ENCODE measurements at places on chromosomes 6 and 20. TPM values are rescaled to one million over a fixed set of nuclear protein-coding genes. Genes with fewer than 3 reads are reported as not detected.

C20orf144 gene
- total RNA-seq = not detected

GRCh38 chr6:9233686-9234085, 798.3 kb upstream of the SLC35B3 start:
- no peaks in the 10 kb centered on the region for H3K27me3 ChIP-seq
- no peak for ATAC-seq
- H3K36me3 ChIP-seq = no peaks in the 10 kb centered on the region
- no peak overlapping the region for H3K27ac ChIP-seq
- H3K4me3 ChIP-seq = no peak overlapping the region
- no peaks in the 10 kb centered on the region for H3K4me1 ChIP-seq

ZSCAN26 gene
- 17.9 TPM for total RNA-seq

DNA sequence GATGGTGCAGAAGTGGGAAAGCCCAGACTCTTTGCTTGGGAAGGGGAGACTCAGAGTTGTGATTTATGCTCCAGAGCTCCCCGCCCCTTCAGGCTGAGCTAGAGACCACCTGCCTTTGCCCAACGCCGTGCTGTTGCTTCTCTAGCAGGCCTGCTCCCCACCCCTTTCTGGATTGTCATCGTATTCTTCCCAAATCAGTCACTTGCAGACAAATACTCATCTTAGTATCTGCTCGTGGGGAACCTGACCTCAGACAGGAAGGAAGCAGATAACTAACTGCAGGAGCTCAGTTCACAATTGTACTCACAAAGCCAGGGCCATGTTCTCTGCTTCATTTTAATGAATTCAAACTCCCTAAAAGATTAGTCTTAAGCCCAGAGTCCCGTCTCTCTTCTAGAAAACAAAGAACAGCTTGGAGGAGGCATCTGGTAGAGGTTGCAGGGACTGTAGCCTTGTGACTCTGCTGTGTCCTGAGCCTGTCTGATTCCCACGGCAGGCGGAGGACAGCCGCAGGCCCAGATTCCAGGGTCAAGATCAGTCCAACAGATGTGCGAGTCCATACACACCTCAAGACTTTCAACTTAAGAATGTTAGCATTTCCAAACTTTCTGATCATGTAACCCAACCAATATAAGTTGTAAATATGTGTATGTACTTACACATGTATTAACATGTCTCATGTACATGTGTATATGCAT, 57.2 kb upstream of the GGTLC1 start:
- no peak overlapping the region for H3K27ac ChIP-seq
- H3K4me1 ChIP-seq = no peaks in the 10 kb centered on the region
- H3K4me3 ChIP-seq = no peak overlapping the region
- H3K27me3 ChIP-seq = no peaks in the 10 kb centered on the region

DNA sequence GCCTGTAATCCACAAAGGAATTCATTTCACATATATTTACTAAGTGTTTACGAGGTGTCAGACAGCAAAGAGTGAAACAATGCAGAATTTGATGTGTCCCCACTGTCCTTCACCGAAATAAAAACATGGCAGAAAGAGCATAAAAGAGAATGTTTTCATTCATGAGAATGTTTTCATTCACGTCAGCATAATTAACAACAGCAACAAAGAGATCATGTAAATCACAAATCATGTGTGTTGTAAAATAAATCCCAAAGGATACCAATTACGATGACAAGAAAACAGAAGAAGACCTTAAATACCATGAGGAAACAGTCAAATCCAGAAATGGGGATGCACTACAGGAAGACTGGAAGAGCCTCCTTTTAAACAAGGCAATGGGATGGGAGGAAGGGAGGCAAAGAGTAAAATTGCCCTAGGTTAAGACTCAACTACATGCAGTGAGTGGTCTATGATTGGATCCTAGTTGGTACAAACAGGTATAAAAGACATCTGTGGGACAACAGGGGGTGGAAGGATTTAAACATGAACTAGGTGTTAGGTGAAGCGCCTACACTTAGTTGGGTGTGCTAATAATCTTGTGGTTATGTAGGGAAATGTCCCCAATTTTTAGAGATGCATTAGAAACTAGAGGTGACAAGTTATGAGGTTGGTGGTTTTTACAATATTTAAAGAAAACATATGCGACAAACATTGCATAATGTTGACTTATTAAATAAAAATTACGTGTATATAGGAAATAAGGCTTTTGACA, 1.5 kb downstream of the ZSCAN31 start:
- H3K4me3 ChIP-seq = no peak overlapping the region
- peaks cover 6% of the 10 kb centered on the region for H3K4me1 ChIP-seq
- peak overlapping the region; percentile 97 for H3K27ac ChIP-seq
- H3K27me3 ChIP-seq = no peaks in the 10 kb centered on the region

- no peak overlapping the region for H3K27ac ChIP-seq
- no peak overlapping the region for H3K4me3 ChIP-seq
- H3K36me3 ChIP-seq = no peaks in the 10 kb centered on the region
- H3K27me3 ChIP-seq = no peaks in the 10 kb centered on the region
Observed at GRCh38 chr6:102732898-102733297, 1339.4 kb downstream of the GRIK2 start.

DNA sequence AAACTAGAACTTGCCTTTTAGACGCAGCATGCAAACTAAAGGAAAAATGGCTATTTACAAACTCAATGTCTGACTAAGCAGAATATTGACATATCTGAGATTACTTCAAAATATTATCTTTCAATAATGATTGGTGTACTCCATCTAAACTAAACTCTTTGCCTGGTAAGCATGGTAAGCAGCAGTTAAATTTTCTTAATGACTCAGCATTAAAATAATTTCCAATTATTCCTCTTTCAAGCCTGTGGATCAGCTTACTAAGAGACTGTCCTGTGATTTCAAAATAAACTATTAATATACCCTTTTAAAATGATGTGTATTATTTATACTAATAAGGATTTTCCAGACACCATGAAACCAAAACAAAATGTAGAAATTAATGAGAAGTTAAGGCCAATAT, 226.8 kb upstream of the THEMIS start:
- H3K27ac ChIP-seq = no peak overlapping the region
- no peaks in the 10 kb centered on the region for H3K36me3 ChIP-seq
- ATAC-seq = no peak
- peaks cover 3% of the 10 kb centered on the region for H3K4me1 ChIP-seq
- no peaks in the 10 kb centered on the region for H3K27me3 ChIP-seq

- H3K4me3 ChIP-seq = no peak overlapping the region
- H3K36me3 ChIP-seq = no peaks in the 10 kb centered on the region
- H3K27ac ChIP-seq = no peak overlapping the region
Observed at GRCh38 chr6:34374069-34374468, 18.4 kb downstream of the NUDT3 start.

Measured in gastroesophageal sphincter (tissue), 4 donors.